GDM1 (cell line): ENCODE measurements at places on chromosomes 13 and 19.

DNA sequence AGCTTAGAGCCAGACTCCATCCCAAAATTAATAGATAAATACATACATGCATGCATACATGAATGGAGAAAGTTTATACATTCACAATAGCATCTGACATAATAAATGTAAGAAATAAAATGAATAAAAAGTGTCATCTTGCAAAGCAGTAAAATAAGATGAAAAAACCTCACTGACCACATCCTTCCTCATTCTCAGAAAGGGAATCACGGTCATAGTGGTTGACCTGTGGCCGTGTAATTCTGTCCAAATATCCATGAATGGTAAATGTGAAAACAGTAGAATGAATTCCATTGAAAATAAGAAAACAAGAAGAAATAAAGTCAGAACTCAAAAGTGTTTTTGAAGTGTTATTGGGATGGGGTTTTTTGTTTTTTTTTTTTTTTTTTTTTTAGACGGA is 9.8 kb upstream of the CDC42EP5 start:
- DNase-seq = no peak

DNA sequence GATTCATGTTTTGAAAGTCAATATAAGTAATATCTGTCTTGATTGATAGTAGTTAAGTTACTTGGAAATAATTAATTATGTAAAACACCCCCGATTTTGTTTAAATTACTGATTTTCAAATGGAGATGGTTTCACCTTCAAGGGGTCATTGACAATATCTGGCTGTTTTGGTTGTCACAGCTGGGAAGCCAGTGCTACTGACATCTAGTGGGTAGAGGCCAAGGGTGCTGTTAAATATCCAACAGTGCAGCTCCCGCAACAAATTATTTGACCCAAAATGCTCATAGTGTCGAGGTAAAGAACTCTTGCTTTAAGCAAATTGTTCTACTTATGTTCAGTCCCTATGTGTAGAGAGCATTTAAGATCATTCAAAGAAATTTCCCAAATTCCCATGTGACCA is 50.6 kb upstream of the PCDH20 start:
- no peak for DNase-seq

GRCh38 chr19:12611361-12611699 is 610 bp downstream of the ZNF791 start:
- no peak for DNase-seq

GRCh38 chr13:71255633-71256032 is 611.4 kb downstream of the DACH1 start:
- DNase-seq = no peak

DNA sequence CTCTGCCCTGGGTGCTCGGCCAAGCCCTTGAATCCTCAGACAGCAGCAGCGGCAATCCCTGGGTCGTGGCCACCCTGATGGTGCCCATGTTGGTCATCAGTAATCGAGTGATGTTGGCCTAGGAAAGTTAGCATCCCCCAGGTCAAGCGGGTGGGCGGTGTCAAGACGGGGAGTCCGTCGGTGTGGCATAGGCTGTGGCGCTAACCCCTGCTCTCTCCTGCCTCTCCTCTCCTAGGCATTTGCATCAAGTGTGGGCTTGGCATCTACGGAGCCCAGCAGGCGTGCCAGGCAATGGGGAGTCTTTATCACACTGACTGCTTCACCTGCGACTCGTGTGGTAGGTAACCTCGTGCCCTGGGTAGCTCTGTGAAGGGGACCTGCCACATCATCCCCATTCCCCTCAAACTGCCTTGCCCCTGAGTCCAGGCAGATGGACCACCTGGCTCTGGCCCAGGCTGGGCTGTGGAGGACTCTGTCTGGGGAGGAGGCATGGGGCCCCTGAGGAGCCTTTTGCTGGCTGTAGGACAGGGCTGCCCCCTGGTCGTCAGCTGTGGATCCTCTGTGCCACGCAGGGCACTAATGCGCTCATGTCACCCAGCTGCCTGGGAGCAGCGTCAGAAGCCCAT is 8.7 kb downstream of the WTIP start:
- DNase-seq = no peak

GRCh38 chr19:5122121-5122400 is 153.1 kb downstream of the KDM4B start:
- peak; percentile 87 for DNase-seq

DNA sequence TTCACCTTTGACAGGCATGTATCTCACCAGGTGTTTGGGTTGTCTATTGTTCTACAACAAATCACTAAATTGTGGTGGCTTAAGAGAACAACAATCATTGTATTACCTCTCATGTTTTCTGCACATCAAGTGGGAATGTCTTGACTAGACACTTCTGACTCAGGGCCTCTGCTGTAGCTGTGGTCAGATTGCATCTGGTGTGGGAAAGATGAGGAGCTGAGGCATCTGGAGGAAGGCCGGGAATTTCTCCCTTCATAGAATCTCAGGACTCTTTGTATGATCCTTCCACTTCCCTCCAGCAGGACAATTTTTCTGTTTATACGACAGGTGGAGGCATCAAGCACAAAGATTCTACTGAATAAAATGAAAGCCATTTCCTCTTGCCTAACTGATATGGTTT is 511.8 kb upstream of the NBEA start:
- DNase-seq = no peak

DNA sequence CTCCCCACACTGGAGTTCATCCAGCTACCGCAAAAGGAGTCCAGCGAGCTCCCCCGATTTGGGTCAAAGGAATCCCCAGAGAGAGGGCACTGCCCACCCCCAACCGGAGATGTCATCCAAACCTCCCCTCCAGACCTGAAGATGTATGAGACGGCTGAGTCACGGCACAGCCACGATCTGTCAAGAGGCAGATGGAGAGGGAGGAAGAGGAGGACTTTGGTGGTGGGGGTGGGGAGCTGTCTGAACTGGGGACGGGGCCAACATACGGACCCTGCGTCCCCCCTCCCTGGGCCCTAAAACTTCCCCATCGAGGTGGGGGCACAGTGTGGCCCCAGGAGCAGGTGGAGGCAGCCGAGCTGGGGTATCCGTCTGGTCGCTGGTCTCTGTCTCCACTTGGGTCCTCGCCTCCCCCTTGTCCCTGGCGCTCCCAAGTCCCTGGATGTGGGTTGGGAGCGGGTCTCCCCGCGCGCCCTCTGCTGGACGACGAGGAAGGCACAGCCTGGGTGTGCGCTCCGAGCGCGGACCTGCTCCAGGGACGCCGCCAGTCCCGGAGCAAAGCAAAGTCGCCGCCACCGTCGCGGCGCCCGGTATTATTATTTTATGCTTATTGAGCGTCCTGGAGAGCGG is 3.8 kb downstream of the PDE4A start:
- DNase-seq = peak; percentile 67

DNA sequence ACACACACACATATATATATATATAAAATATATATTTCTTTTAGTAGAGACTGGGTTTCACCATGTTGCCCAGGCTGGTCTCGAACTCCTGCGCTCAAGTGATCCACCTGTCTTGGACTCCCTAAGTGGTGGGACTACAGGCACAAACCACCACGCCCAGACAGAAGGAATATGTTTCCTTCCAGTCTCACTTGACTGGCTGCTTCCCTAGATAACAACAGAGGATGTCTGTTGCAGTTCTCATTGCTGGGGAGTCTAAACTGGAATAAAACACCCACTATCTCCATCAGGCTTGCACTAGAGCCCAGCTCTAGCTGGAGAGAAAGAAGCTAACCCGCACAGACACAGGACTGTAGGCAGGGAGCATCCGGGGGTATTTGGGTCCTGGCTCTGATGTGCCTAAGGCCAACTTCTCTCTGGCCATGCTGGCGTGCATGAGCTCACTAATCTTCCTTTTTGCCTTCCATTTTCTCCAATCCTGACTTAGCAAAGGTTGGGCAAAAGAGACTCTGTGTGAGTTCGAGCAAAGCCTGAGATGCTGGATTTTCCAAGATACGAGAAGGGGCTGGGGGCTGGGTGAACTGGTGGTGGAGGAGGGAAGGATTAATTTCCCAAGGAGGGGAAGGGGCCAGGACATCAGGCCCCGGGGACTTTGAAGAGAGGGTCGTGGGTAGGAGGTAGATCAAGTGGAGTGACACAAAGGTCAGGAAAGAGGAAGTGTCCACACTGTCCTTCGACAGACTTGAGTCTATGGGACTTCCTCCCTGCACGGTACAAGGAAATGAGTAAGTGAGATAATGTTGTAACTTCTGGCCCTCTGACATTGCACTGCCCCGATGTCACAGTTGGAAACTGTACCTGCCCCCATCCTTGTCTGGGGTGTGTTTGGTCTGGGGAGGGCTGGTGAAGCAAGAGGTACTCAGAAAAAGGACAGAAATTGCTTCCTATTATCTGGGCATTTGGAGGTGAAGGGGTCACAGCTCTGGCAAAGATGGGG is 22.5 kb upstream of the ALOX5AP start:
- DNase-seq = peak; percentile 69

DNA sequence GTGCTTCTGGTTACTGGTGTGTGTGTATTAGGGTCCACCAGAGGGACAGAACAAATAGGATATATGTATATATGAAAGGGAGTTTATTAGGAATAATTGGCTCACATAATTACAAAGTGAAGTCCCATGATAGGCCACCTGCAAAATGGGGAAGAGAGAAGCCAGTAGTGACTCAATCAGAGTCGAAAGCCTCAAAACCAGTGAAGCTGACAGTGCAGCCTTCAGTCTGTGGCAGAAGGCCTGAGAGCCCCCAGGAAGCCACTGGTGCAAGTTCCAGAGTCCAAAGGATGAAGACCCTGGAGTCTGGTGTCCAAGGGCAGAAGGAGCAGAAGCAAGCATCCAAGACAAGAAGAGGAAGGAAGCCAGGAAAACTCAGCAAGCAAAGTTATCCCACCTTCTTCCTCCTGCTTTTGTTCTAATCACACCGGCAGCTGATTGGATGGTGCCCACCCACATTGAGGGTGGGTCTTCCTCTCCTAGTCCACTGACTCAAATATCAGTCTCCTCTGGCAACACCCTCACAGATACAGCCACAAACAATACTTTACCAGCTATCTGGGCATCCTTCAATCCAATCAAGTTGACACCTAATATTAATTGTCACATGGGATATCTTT is 21.7 kb upstream of the SCEL start:
- no peak for DNase-seq

- DNase-seq = no peak
Observed at GRCh38 chr19:2634960-2635359, 67.5 kb downstream of the GNG7 start.

GRCh38 chr19:38649305-38650171 is 2.1 kb downstream of the ACTN4 start:
- no peak for DNase-seq

DNA sequence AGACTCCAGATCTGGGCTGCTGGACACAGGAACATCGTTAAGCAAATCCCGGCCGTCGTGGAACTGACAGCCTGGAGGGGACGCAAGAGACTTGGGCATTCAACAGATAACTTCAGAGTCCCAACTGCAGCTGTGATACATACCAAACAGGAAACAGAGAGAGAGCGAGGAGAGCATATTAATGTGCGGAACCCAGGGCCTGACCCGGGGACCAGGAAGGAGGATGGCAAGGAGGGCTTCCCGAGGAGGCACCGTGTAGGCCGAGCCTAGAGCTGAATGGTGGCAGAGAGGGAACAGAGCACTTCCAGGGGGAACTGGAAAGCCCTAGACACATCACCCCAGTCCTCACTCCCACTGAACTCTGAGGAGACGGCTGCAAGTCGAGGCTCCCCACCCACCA is 68.1 kb downstream of the SIPA1L3 start:
- DNase-seq = no peak

GRCh38 chr13:27147530-27148170 is 24.0 kb downstream of the USP12 start:
- DNase-seq = no peak
